ENCODE measurements at places on chromosomes 2 and 18.

DNA sequence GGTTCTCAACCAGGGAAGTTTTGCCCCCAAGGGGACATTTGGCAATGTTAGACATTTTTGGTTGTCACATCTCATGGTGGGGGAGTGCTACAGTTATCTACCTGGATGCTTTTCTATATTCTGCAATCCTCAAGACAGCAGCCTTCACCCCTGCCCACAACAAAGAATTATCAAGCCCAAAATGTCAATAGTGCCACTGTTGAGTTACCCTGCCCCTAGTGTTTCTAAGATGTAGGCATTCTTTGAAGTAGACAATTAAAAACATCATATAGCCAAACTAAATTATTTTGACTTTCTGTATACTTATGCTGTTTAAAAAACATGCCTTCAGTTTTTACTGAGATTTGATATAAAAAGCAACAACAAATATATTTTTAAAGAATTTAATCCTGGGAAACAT, 48.0 kb downstream of the ABI2 start:
- no peak for DNase-seq

DNA sequence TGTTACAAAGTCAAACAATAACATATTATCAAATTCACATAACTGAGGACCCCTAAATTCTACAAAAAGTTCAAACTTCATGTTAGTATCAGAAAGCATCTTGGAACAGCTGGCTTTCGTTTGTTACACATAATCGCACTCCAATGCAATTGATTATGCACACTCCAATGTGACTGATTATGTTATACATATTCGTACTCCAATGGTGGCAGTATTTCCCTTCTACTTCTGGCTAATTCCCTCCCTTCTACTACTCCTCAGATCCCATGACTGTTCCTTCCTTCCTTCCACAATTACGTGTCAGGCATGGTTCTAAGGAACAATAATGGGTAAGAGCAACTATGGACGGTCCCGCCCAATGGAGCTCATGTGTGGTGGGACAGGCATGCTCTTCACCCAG, 137.1 kb upstream of the CCDC150 start:
- DNase-seq, result no peak

- no peak for DNase-seq
Observed at GRCh38 chr2:204687776-204688175, 142.5 kb downstream of the PARD3B start.

DNA sequence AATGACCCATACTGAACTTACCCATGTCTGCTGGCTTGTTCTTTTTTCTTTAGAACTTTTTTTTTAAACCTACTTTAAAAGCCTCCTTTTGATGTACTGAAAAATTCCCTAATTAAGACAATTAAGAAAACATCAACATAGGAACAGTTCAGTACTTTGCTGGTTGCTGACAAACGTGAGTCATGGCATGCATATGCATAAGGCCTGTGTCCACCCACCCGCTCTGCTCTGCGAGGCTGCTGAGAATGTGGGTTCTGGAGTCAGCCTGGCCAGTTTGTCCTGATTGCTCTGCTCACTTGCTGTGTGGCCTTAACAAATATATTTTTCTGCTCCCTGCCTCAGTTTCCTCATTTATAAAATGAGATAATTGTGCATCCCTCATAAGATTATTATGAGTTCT, 27.3 kb downstream of the LAMA3 start:
- DNase-seq, result no peak

GRCh38 chr2:219453671-219454590, 19.3 kb downstream of the SPEG start:
- no peak for DNase-seq

- no peak for DNase-seq
Observed at GRCh38 chr2:134572314-134573084, 146.3 kb downstream of the TMEM163 start.

GRCh38 chr2:47456851-47457250, 53.9 kb downstream of the MSH2 start:
- DNase-seq, result no peak

DNA sequence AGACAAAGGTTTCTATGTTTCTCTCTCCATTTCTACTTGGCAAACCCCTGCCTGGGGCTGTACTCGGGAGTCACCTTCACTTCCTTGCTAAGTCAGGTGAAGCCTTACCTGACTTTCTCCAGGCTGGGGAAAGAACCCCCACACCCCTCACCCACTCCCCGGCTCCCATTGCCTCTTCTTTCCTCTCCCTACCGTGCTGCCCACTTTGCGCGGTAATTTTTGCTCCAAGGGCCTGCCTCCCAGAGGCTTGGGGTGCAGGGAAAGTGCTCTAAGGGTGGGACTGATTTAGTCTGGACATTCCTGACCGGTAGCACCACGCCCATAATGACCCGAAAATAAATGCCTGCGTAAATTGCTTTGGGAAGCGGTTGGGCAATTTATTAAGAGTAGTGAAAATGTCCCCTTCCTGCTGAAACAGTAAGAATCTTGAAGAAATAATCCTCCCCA, 49.1 kb upstream of the ATP6V1B1 start:
- DNase-seq, result no peak

Measured in cerebellar nuclear complex (tissue), 1 donor.